ENCODE measurements at places on chromosomes 4 and X.
A peak's percentile ranks its signal among the peaks of the same experiment; 100 is the strongest.

DNA sequence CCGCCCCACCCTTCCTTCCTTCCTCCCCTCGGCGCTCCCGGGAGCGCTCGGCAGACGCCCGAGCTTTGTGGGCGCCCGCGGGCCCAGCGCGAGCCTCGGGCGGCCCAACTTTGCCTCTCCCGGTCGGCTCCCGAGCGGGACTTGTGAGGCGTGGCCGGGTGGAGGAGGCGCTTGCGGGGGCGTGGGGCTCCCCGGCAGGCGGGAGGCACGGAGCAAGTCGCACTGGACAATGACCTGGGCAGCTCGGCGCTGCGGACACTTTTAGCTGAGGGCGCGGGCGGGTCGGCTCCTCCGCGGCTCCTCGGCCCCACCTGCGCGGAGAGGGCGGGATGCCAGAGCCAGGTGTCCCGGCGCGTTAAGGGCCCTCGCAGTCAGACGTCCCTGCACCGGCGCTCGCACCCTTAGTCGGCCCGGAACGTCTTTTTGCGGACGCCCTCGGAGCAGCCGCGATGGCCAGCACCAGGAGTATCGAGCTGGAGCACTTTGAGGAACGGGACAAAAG is 385 bp downstream of the DCLK2 start:
- DNase-seq: peak; percentile 15

DNA sequence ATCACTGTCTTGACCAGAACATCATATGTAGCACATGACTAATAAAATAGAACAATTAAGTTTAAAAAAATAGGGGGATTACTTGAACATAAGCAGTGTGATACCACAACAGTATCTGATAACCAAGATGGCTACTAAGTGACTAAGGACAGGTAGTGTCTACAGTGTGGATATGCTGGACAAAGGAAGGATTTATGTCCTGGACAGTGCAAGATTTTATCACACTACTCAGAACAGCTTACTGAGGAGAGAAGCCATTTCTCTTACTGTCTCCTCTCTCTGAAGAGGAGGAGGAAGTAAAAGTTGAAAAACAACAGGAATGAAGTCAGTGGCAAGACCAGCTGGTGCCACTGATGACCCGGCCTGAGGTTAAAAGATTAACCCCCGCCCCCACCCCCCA is 4.0 kb upstream of the SLC10A7 start:
- no peak for DNase-seq

DNA sequence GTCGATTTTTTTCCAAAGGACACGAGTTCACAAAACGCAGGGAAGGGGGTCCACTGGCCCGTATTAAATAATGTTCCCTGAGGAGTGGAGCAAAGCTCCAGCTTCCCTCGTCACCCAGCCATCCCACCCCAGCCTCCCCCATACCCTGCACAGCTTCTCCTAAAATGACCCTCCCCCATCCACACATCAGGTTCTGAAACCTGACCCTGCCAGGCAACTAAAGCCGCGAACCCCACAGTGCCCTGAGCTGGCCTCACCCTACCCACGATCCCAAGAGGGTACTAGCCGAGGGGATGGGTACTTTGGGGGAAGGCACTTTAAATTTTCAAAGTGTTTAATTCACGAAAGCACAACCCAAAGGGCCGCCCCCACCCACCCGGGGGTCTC is 634 bp downstream of the APOO start:
- no peak for DNase-seq

DNA sequence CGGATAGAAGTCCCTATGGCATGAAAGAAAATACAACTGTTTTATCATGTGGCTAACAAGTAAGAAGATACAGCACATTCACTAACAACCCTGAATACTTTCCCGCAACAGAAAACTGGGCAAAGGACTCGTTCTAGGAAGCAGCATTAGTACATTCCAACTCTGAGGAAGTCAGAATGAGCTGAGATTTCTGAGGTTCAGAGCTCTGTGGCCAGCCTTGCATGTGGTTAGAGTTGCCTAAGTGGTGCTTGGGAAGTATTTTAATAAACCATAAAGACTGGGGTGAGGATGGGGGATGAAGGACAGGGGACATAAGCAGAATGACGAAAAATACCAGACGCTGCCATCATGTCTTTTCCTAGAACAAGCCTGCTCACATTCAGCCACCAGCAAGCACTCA is 82.2 kb downstream of the EFHC2 start:
- DNase-seq: no peak

GRCh38 chr4:25502115-25502514 is 125.1 kb downstream of the ANAPC4 start:
- DNase-seq: no peak

GRCh38 chr4:61342061-61342460 is 141.9 kb downstream of the ADGRL3 start:
- no peak for DNase-seq

GRCh38 chr4:21517126-21517859 is 431.3 kb downstream of the KCNIP4 start:
- no peak for DNase-seq

DNA sequence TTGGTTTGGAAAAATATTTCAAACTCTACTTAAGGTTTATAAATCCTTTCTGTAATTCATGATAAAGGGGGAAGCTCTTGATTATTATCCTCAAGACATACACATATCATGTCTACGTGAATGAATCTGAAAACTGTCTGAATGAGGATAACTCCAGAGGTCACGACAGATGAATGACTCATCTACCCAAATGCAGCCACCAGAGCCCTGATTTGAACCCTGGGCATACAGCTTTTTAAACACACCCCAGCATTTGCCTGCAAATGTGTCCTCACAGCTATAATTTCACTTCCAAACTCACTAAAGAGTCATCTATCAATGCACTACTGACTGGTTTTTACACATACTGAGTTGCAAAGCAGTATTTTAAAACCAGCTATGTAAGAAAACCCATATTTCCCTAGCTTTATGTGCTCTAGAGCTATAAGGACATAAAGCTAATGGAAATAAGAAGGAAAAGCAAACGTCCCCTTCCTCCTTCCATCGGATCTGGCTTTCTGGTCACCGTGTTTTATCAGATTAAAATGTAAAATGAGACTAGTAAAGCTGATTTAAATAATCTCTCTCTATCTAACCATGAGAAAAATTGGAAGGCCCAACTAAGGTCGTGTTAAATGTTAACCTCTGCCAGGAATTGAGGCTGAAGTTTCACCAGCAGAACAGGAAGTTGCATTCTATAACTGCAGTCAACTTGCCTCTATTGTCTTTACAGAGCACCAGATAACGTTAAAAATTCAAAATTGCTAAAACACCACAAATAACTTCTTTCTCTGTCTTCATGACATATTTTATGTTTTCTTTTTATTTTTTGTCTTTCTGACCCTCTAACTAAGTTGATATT is 63.1 kb upstream of the SPP1 start:
- DNase-seq: no peak

GRCh38 chrX:78517124-78517523 is 142.0 kb downstream of the RTL3 start:
- DNase-seq: peak; percentile 47

DNA sequence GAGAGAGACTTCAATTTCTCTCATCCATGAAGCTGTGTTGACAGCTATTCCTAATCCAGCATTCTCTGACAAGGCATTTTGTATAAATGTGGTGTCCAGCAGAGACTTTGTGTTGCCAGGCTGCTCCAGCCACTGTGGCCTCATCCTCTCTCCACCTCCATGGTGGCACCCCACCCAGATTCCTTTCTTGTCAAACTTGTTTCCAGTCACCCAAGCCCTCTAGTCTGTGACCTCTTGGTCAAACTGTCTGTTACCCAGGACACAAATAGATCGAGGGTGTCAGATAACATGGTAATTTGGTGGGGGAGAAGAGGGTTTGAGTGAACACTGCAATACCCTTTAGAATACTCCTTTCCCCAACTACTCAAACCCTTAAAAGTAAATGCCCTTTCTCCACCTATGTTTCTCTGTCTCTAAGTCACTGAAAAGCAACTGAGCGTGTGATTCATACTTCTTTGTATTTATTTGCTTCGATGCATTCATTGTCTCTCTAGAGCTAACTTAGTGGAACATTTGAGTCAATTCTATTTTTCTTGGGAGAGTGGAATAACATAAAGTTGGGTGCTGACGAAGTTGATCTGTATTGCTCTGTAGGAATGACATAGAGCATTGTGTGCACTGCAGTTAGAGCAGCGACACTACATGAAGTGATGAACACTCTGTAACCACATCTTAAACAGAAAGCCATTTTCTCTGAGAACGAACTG is 13.7 kb downstream of the PITX2 start:
- DNase-seq: no peak

- DNase-seq: no peak
These were observed at the start of gene CYTL1 for GRCh38 chr4:5019274-5019673. CYTL1 (minus strand) TSS chr4:5019458; CDS start chr4:5019445, 13 bp downstream.

GRCh38 chrX:134406356-134407064 is 53.5 kb upstream of the HPRT1 start:
- DNase-seq: no peak

GRCh38 chrX:115563633-115564162 is 2.7 kb downstream of the PLS3 start:
- DNase-seq: peak; percentile 36

DNA sequence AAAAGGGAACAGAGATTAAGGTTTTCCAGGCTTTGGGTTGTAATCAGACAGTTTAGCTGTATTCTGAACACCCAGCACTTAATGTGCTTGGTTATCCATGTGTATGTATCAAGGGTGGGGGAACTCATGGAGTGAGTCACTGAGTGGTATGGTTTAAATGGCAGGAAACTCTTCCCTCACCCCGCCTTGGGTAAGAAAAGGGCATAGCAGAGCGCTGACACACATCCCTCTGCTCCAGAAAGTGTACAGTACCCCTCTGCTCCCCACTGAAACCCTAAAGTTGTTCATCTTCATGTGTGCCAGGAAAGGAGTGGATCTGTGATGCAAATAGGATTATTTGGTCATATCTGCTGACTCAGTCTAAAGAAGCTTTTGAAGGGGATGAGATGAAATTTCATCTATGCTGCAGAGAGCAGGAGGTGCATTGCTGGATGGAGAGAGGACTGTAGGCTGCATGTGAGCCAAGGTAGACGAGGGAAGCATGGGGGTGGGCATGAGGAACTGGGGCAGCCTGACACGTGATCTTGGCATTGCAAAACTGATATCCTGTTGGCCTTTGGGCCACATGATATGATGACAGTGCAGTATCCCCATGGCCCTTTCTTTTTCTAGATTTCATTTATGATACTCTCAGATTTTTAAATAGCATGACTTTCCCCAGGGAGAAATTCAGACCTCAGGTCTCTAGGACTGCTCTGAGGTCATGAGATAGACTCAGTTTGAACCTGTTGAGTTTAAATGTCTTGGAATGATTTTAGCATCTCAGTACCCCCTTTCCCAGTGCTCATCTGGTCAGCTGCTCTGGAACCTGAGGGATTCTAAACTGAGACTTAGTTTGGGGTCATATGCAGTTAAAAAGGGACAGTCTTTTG is 84.8 kb downstream of the TMEM164 start:
- no peak for DNase-seq

DNA sequence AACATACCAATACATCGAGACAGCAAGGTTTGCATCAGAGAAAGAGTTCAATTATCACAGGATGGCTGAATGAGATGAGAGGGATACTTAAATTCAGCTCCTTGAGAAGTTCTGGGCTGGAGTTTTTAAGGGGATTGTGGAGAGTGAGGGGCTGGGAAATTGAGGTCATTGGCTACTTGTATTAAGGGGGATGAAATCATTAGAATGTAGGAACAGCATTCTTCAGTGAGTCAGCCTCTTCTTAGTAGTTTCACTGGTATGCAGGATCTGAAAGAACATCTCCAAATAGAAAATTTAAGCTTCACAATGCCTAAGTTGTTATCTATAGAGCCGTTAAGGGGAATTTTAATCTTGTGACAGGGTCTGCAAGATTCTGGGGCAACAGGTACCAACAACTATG is 211.6 kb upstream of the TAPT1 start:
- DNase-seq: no peak

- no peak for DNase-seq
These were observed 13.6 kb downstream of the FTHL17 start for GRCh38 chrX:31058284-31058683.

DNA sequence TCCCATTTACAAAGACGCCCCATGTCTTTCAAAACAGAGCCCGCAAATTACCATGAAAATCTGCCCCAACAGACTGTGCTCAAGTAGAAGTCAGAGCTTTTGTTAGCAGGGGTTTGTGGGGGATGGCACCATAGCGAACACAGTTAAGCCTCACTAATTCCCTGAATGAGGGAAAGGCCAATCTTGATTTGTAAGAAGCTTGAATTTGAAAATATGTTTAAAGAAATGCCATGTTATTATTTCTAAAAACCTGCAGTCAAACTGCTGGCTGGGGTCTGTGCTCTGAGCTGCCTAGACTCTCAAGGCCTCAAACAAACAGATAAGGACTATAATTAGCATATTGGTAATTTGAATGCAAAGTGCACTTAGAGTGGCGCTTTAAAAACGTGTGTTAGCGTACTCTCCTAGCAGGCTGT is 9.4 kb upstream of the PAK3 start:
- DNase-seq: no peak

GRCh38 chr4:32025851-32026459 is 1305.8 kb downstream of the PCDH7 start:
- no peak for DNase-seq

DNA sequence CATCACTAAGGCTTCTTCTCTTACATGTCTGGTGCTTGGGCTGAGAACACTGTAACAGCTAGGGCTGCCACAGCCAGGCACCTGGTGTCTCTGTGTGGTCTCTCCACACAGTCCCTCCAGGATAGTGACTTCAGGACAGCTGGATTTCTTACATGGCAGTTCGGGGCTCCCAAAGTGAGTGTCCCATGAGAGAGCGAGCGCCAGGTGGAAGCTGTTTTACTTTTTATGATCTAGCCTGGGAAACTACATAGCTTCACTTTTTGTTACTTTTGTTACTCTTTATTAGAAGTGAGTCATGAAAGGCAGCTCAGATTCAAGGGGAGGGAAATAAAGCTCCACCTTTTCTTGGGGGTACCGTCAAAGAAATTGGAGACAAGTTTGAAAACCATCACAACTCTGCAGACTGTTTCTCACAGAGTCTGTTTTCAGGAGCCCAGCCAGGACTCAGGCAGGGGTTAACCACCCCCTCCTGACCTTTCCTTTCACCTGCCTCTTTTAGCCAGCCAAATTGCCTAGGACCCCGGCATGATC is 373.0 kb downstream of the MID1IP1 start:
- no peak for DNase-seq

GRCh38 chrX:7270933-7271332 is 123.0 kb upstream of the PUDP start:
- no peak for DNase-seq

All from GM06990 (cell line).